ENCODE measurements at places on chromosomes 4 and X.

DNA sequence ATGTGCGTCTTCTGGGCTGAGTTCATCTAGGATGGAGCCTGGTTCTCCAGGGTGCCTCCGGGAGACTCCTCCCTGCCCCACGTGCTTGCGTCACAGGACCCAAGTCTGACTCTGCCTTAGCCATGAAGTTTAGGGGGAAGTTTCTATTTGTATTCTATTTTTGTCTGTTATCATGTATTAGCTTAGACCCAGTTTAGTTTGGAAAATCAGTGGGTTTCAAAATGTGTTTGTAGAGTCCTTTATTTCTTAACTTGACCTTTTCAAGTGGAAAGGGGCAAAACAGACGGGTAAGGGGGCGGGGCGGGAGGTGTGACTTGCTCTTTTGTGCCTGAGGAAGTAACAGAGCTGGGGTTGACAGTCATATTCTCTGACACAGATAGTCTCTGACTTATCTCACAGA lies 86.0 kb downstream of the HTT start:
- peak; percentile 89 for DNase-seq

- no peak for DNase-seq
Observed at GRCh38 chr4:6804082-6804752, 21.7 kb downstream of the KIAA0232 start.

GRCh38 chrX:53483838-53484405 lies 49.8 kb upstream of the HSD17B10 start:
- DNase-seq, result no peak

GRCh38 chrX:139120760-139121159 lies 409.2 kb upstream of the FGF13 start:
- no peak for DNase-seq

- DNase-seq, result no peak
Observed at GRCh38 chr4:155529716-155530115, 136.9 kb upstream of the GUCY1A1 start.

DNA sequence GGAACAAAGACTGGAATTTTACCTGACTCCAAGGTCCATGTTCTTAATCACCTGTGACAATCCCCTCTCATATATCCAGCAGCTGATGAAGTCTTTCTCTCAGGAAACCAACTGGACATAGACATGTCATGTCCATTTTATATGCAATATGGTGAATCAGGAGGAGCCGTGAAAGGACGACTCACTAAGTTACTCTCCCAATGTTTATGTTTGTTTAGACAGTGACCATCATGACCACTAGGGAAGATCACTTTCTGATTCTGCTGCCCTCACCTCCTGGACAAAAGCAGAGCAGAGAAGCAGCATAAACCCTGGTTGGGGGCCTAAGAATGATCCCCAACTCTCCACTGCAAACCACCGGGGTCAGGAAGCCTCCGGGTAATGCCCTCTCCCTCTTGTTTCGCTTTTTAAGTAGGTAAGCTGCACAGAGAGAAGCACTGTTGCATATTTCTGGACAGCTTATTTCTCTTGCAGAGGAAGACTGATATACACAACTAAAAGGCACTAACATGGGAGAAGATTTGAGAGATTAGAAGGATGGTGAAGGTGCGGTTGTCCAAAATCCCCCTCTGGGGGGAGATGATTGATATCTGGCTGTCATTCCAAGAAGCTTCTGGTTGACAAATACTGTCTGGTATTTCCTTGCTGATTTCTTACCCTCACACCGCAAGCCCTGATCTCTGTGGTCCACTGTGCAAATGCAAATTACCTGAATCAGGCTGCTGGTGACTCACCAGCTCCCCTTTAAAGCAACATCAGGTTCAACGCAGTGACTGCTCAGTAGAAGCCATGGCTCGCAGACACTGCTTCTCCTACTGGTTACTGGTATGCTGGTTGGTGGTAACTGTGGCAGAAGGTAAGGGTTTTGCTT lies at the start of gene ODAPH:
Gene ODAPH (plus strand): TSS at position 773 of the 871 bp plus-strand sequence. CDS start 17 bp downstream, at position 790.
- no peak for DNase-seq

GRCh38 chr4:165402375-165402774 lies 23.6 kb downstream of the CPE start:
- no peak for DNase-seq

GRCh38 chr4:160894809-160895208 lies 1269.0 kb downstream of the FSTL5 start:
- no peak for DNase-seq

Measured in inflammatory macrophage treated with lipopolysaccharide for 1 hour (primary cell).